ENCODE measurements at places on chromosomes 3 and 15.

DNA sequence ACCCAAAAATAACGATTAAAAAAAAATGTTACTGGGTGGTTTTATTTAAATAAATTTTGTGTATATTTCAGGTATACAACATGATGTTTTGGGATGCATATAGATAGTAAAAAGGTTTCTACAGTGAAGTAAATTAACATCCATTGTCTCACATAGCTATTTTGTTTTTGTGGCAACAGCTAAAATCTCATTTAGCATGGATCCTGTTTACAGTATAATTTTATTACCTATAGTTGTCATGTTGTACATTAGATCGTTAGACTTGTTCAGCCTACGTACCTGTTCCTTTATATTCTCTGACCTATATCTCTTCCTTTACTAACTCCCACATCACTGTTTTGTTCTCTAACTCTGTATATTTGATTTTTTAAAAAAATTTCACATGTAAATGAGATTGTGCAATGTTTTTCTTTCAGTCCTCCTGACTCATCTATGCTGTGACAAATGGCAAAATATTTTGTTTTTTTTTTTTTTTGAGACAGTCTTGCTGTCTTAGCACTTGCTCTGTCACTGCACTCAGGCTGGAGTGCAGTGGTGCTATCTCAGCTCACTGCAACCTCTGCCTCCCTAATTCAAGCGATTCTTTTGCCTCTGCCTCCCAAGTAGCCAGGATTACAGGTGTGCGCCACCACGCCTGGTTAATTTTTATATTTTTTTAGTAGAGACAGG is 45.6 kb downstream of the OIP5 start:
- DNase-seq: no peak

- DNase-seq: no peak
These were observed 2.5 kb downstream of the MPI start for GRCh38 chr15:74892313-74892712.

DNA sequence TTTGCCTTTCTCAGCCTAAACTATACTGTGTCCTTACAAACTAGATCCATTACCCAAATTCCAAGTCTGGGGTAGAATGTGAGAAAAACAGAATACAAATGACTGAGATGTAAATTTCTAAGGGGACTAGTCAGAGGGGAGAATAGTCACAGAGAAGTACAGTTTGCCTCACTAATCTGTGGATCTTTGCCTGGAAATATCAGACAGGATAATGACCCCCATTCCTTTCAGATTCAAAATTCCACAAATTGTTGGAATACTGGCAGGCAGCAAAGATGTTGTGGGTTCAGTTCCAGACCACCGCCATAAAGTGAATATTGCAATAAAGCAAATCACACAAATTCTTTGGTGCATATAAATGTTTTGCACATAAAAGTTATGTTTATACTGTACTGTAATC is 762.8 kb upstream of the NR2F2 start:
- DNase-seq: no peak

GRCh38 chr3:72058493-72059081 is 273.6 kb upstream of the PROK2 start:
- DNase-seq: no peak

GRCh38 chr3:10356461-10356981 is 35.6 kb upstream of the SEC13 start:
- DNase-seq: no peak

DNA sequence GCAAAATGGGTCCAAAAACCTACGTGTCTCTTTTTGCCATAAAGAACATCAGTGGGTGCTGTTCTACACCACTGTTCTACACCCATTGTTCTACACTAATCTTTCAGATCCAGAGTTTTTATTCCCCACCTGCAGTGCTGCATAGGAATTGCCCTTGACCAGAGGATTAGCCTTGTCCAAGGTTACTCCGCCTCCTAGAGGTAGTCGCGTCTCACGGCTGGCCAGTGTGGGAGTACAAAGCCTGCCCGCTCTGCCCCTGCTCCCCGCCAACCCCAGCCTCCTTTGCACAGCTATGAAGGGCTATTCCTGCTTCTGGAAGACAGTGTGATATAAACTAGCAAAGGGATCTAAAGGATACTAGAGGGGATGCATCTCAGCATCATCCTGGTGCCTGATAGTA is 222.1 kb upstream of the LMCD1 start:
- DNase-seq: no peak

GRCh38 chr3:49566312-49566711 is 12.0 kb downstream of the BSN start:
- no peak for DNase-seq

DNA sequence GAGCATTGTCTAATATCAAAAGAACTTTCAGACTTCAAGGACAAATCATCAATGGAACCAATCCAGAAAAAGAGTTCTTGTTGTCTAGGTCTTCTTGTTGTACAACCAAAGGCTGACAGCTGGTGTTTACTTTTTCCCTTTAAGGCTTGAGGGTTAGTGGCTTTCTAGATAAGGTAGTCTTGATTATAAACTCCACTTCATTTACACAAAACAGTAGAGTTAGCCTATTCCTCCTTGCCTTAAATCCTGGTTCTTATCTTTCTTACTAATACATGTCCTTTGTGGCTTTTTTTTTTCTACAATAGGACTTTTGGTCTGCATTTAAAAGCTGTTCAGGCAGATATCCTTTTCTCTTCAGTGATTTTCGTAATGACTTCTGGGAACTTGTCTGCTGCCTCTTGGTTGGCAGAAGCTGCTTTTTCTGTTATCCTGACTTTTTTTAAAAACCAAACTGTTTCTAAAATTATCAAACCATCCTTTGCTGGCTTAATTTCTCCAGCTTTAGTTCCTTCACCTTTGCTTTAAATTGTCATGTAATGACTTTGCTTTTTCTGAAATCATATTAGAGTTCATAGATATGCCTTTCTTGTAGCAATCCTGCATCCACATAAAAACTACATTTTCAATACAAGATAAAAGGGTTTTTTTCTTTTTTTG is 44.8 kb downstream of the STRIT1 start:
- no peak for DNase-seq

DNA sequence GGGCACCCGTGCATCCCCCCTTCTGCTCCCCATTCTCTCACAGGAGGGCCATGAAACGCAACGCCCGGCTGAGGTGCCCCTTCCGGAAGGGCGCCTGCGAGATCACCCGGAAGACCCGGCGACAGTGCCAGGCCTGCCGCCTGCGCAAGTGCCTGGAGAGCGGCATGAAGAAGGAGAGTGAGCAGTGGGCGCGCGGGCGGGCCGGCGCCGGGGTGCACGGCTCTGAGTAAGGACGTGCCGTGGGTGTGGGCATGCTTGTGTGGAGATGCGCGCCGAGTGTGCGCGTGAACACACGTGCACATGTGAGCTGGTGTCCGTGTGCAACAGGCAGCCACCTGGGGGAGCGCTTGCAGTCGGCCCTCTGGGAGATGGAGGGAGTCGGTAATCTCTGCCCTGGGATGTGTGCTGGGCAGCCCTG is 28.1 kb downstream of the NR1I2 start:
- DNase-seq: no peak

- no peak for DNase-seq
These were observed 110.8 kb downstream of the MFSD1 start for GRCh38 chr3:158912621-158913020.

GRCh38 chr3:100089812-100090668 is 24.3 kb downstream of the FILIP1L start:
- no peak for DNase-seq

DNA sequence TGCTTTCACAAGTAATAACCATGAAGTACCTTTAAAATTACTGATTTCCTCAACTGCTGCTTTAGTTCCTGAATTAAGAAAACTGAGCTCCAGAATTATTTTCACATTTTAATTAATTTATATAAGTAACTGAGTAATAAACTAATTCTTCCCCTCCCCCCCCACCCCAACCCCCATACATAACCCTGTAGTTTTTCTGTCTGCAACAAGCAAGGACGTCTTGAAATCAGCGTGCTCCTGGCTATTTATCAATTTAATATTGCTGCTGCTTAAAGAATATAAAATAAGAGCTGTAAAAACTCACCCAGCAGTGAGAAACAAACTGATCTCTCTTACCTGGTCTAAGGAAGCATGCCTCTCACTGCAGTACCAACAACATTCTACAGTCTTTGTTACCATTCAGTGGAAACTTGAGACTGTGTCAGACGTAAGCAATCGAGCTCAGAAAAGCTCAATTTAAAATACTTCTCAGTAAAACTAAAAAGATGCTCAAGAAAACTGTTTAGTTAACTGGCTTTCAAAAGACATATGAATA is 121.0 kb downstream of the TFDP2 start:
- DNase-seq: no peak

DNA sequence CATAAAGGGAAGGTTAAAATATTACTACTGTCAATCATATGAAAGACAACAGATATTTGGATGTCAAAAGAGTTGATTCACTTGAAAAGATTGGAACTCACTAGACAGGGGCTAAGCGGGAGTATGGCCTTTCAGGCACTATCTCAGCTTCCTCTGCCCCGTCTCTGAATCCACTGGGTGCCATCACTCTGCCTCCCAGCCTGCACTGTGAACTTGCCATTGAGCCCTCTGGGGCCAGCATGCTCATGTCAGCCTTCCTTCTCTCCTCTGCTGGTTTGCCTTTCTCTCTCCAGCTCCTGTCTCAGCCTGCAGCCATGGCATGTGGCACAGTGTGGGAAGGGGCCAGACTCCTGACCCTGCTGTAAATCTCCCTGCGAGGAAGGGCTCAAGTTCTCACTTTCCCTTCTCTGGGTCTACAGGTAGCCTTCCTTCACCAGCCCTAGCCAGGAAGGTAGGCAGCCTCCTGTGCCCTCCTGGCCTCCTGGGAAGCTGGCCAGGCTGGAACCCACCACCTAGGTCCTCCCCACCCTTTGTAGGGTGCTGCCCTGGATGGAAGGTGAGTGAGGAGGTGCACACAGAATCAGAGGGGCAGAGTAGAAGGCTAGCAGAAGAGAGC is 54.0 kb upstream of the SLCO2A1 start:
- no peak for DNase-seq

- DNase-seq: no peak
These were observed 19.2 kb upstream of the MEF2A start for GRCh38 chr15:99546441-99547100.

DNA sequence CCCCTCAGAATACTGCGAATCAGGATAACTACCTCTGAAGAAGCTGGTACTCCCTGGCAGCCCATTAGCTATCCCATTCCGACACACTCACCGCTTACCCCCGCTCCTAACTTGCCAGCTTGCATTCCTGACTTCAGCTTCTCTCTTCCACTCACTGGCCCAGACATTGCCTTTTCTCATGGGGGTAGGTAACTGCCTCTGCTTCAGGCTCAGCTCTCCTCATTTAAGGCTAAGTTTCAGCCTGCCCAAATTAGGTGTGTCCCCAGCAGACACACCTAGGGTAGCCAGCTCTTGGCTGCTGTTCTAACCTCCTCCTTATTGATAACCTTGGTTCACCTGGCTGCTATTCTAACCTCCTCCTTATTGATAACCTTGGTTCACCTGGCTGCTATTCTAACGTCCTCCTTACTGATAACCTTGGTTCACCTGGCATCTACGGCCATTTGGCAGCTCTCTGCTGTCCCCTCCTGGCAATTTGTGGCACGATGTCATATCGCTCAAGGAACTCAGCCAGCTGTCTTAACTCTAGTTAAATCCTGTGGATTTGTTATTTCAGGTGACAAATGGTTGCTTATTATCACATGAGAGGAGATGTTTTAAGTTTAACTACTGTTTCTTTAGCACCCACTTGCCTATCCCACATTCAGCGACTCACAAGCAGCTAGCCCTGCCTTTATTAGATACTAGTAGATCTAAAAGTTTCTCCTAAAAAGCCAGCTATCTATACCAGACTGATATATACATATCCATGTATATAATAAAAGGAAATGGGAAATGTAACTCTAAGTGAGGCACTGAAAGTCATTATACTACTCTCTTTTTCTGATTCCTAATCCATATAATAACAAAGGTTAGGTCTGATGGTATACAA is 106.5 kb upstream of the ACP3 start:
- no peak for DNase-seq

DNA sequence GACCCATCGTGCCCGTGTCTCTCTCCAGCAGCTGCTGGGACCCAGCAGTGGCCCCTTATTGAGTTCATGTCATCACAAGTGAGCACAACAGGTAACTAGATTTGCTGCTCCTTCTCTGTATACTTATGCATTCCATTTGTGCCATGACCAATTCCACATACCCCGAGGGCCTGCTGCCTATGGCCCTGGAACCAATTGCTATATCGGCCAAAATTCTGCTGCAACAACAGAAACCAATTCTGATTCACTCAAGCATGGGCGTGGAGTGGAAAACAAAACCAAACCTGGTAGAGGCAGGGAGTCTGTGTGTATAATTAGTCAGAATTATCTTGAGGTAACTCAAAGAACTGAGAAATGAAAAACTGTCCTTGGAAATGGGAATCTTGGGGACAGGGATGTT is 516.6 kb downstream of the EPHB1 start:
- DNase-seq: no peak

DNA sequence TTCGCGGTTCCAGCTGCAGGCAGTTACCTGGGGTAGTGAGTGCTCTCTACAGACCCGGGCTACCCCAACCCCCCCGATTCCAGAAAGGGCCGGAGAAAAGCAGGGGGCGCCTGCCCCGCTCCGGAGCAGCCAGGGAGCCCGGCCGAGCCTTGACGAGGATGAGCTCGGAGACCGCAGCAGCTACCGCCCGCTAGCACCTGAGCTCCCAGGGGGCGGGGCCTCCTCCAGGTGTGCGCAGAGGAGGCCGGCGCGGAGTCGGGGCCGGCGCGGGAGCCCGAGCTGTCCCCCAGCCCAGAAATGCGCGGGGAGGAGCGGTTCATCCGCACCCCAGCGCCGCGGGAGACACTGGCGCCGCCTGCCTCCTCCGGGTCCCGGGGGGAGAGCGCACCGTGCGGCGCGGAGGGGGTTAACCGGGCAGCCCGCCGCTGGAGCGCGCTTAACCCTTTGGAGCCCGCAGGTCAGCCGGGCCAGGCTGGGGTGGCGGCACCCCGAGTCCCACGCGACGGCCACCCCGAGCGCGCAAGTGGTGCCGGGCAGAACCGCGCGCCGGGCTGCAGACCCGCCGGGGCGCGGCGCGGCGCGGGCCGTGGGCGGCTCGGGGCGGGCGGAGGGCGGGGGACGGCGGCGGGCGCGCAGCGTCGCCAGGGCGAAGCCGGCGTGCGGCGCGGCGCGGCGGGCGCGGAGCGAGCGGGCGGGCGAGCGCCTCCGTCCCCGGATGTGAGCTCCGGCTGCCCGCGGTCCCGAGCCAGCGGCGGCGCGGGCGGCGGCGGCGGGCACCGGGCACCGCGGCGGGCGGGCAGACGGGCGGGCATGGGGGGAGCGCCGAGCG is at the start of gene CACNA1D:
Gene CACNA1D, plus strand, starts transcription at position 649 of the 829 bp plus-strand sequence. CDS start 556 bp downstream, outside the sequence.
- no peak for DNase-seq

GRCh38 chr3:50650018-50650417 is 24.7 kb upstream of the DOCK3 start:
- DNase-seq: no peak

DNA sequence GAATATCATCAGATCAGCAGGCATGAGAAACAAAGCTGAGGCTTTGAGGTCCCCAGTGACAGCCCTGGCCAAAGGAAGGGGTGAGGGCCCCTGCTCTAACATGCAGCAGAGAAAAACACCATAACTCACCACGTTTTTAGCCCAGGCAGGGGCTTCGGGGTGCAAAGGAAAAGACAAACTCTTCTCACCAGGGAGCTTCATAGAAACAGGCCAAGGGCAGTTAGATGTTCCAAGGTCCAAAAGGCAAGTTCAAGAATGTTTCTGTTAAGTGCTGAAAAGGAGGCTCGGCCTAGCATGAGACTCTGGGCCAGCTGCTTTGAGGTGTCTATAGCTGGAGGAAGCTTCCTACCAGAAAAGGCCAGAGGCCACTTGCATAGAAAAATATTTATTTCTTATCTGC is 608.4 kb upstream of the CFAP20DC start:
- DNase-seq: no peak

GRCh38 chr15:96354731-96355567 is 24.4 kb downstream of the NR2F2 start:
- DNase-seq: no peak

GRCh38 chr3:192284443-192285072 is 442.8 kb downstream of the FGF12 start:
- no peak for DNase-seq

GRCh38 chr3:59535791-59536221 is 486.0 kb upstream of the CFAP20DC start:
- no peak for DNase-seq
